ENCODE measurements at places on chromosomes 13 and 19.

- DNase-seq: no peak
Observed at GRCh38 chr13:41402691-41403511, 54.4 kb upstream of the RGCC start.

- no peak for DNase-seq
Observed at GRCh38 chr13:46373623-46374022, 13.4 kb downstream of the RUBCNL start.

- DNase-seq: no peak
Observed at GRCh38 chr13:60620611-60621395, 223.8 kb downstream of the TDRD3 start.

- DNase-seq: no peak
Observed at GRCh38 chr13:42615691-42616090, 41.7 kb downstream of the TNFSF11 start.

- no peak for DNase-seq
Observed at GRCh38 chr19:39413911-39414608, 1.6 kb downstream of the PLEKHG2 start.

DNA sequence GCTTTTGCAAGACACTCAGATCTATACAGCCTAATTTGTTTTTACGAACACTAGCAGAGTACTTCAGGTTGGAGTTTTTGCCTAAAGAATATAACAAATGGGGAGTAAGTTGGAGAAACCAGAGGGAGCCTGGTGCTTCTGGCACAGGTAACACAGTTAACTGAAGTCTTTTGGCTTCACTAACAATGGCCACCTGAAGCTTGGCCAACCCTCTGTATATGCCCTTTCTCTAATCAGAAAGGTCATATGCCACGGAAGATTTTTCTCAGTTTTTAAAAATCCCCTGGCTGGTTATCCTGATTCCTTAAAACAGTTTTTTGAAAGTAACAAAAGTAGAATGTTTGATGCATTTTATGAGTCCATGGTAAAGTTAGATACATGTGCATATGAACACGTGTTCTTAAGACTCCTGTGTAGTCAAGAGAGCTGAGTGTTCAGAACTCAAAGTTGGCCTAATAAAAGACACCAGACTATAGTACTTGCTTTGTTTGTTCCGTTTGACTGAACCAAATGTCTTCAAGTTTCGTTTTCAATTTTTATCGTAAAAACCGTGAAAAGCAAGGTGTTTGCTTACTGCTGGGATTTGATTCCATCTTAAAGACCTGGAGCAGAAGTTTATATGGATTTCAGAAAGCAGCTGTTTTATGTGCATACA is 137.5 kb downstream of the KCNRG start:
- DNase-seq: no peak

- DNase-seq: no peak
Observed at GRCh38 chr13:50969691-50970090, 60.1 kb downstream of the RNASEH2B start.

GRCh38 chr19:6041071-6041470 is 63.1 kb upstream of the RANBP3 start:
- no peak for DNase-seq

DNA sequence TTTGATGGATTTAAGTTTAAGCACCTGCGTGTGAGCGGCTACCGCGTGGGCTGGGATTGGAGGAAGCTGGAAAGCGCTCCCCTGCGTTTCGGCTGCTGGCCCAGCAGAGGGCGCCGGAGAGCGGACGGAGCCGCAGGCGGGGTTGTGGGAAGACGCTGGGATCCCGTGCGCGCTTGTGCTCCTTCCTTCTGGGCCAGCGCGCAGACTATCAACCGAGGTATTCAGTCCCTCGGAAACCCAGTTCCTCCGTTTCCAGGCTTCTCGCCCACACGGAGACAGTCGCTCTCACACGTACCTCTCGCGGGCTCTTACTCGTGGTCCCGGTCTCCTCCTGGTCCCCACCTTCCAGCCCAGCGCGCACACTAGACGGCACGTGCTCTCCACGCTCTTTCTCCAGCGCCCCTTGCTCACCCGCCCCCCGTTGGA is 28.8 kb downstream of the EPN1 start:
- peak; percentile 31 for DNase-seq

DNA sequence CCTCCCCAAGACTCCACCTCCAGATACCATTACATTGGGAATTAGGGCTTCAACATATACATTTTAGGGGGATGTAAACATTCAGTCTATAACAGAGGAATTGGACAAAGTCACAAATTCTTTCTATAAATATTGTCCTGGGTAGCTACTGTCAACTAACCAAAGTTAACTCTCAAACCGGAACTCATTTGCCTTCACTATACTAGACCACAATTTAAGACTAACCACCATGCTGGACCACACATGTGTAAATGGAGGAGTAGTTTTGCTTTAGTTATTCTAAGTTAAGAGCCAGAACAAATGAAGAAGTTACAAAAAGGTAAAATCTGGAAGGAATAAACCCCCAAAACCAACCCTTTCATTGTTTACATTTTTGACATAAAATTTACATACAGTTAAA is 222.8 kb downstream of the NDFIP2 start:
- DNase-seq: no peak
